ENCODE measurements at places on chromosomes 5 and 9. TPM values are rescaled to one million over a fixed set of nuclear protein-coding genes. Genes with fewer than 3 reads are reported as not detected.

IL7R gene
- total RNA-seq = 1.6 TPM

SH3RF2 gene
- total RNA-seq = 16.3 TPM

HAND1 gene
- not detected for total RNA-seq

ZNF879 gene
- total RNA-seq = 2.4 TPM

CD72 gene
- total RNA-seq = 0.51 TPM

NIPAL4 gene
- 5.6 TPM for total RNA-seq

GPSM1 gene
- 28.2 TPM for total RNA-seq

PTPDC1 gene
- 5.4 TPM for total RNA-seq

SAXO1 gene
- total RNA-seq = not detected

QRFP gene
- total RNA-seq = not detected

COL23A1 gene
- not detected for total RNA-seq

ALDH1A1 gene
- total RNA-seq = 0.87 TPM

BTNL8 gene
- total RNA-seq = not detected

SPATA6L gene
- total RNA-seq = 1.7 TPM

SPATA31A3 gene
- not detected for total RNA-seq

AGXT2 gene
- total RNA-seq = not detected

CAMK4 gene
- 3.9 TPM for total RNA-seq

DNA sequence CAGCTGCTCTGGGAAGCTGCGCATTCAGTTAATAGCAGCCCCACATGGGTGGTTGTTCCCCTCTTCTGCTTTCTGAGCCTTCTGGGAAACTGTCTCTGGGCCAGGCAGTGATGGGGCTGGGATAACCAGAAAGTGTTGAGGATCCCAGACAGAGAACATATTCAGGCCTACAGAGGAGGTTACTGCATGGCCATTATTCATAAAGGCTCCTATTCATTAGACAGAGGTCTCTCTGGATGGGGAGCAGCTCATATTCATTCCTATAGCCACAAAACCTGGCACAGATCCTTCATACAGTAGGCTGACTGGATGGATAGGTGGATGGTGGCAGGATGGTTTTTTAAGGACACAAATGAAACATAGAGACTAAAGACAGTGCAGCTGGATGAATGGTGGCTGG is 76.3 kb downstream of the HSPA4 start:
- no peak for DNase-seq

- DNase-seq = no peak
Observed at GRCh38 chr9:2132484-2133082, 117.4 kb downstream of the SMARCA2 start.

- DNase-seq = no peak
Observed at GRCh38 chr5:41876678-41877077, 6.5 kb upstream of the OXCT1 start.

DNA sequence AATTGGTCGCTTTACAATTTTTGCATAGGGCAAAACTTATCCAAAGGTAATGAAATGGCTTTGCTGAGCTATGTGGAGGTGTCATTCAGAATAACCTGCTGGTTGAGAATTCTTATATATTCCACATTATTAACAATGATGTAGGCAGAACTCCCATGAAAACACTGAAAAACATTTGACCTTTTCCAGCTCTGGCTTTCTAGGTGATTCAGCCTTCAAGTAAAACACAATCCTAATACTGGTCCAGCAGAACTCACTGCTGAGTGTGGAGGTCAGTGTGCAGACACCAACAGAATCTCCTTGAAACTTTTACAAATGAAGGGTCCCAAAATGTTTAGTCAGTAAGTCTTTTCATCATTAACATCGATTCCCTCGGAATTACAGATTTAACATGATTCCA is 162.0 kb upstream of the EFNA5 start:
- DNase-seq = no peak

DNA sequence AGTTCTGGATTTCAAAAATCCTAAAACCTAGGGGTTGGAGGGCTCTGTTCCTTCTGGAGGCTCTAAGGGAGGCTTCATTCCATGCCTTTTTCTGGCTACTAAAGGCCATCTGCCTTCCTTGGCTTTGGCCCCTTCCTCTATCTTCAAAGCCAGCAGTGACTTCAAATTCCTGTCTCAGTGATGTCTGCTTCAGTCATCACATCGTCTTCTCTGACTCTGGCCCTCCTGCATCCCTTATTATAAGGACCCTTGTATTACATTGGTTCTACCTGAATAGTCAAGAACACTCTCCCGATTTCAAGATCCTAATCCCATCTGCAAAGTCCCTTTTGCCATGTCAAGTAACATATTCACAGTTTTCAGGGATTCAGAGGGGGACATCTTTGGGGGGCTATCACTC is 60.3 kb downstream of the GNA14 start:
- no peak for DNase-seq

DNA sequence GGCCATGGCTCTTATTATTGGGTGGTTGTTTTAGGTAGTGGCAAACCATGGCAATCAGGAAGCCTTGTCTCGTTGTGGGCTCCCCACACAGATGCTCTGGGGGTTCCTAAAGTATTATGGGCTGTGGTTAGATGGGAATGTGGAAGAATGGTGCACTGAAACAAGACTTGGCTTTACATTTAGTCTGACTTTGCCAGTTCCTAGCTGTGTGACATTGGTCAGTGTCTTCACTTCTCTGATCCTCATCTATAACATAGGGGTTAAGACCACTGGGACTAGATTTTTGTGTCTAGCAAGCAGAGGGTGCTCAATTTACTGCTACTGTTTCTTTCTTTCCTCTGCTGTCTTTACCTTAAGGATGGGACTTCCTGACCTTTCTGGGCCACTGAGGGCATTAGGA is 149.5 kb downstream of the HSPA4 start:
- DNase-seq = no peak

GRCh38 chr5:174533751-174534241 is 190.6 kb upstream of the MSX2 start:
- peak; percentile 45 for DNase-seq

DNA sequence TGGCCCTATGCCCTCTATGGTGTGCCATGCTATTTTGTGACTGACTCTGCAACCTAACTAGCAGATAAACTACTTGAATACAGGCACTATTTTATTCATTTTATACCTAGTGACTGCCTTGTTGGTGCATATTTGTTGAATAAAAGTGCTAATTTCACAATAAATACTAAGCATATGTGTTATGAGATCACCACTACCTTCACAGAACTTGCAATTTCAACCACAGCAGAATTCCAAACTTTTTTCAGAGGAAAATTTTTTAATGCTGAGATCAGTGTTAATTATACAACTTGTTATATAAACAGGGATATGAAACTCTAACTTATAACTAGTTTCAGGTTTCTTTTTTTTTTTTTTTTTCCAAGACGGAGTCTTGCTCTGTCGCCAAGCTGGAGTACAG is 94.8 kb downstream of the NR3C1 start:
- DNase-seq = no peak

DNA sequence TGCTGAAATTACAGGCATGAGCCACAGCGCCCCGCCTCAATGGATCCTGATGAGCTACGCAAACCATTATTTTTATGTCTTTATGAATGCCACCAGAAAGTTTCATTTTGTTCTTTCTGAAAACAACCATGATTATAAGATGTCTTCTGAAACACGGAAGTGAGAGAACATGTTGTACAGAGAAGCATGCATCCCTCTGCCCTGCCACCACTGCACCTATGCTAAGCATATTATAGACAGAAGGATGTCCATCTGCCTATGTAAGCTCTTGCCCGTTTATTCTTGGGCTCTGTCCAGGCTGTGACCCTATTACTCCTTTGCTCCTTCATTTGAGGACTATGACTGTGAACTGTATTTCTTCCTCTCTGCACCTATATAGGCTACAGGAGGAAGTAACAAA is 74.3 kb downstream of the GRAMD2B start:
- no peak for DNase-seq

GRCh38 chr5:132354381-132355139 is 14.9 kb upstream of the SLC22A5 start:
- no peak for DNase-seq

DNA sequence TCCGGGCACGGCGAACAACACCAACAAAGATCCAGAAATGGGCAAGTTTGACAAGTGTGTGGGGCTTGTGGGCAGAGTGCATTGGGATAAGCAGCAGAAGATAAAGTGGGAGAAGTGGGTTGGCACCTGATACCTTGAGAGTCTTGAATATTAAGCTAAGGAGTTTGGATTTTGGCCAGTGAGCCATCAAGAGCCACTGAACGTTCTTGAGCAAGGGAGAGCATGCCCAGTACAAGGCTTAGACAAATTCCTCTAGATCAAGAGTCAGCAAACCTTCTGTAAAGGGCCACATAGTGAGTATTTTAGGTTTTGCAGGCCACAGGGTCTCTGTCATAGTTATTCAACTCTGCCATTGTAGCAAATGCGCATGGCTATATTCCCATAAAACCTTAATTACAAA is 26.6 kb upstream of the TRMT10B start:
- DNase-seq = no peak

DNA sequence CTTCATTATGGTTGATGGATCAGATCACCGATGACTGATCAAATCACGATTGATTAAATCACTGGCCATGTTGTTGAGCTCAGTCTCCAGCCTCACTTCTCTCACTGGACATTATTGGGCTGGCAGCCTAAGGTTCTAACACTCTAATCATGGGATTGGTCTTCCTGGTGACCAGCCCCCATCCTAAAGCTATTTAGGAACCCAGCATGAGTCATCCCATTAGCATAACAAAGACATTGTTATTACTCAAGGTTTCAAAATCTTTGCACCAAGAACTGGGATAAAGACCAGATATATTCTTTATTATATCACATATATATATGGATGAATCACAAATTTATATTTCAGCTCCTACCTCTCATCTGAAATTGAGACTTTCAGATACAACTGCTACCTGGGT is 272.1 kb upstream of the IL12B start:
- no peak for DNase-seq

- no peak for DNase-seq
Observed at GRCh38 chr5:113188436-113188835, 211.8 kb downstream of the DCP2 start.

GRCh38 chr5:9268226-9268625 is 277.6 kb downstream of the SEMA5A start:
- no peak for DNase-seq

GRCh38 chr5:32692036-32692746 is 18.9 kb upstream of the NPR3 start:
- no peak for DNase-seq

- DNase-seq = no peak
Observed at GRCh38 chr5:36724467-36725332, 118.3 kb downstream of the SLC1A3 start.

GRCh38 chr5:176810081-176810597 is at the start of gene UNC5A:
UNC5A (plus strand) TSS chr5:176810559; CDS start chr5:176810751, 192 bp downstream.
- no peak for DNase-seq

DNA sequence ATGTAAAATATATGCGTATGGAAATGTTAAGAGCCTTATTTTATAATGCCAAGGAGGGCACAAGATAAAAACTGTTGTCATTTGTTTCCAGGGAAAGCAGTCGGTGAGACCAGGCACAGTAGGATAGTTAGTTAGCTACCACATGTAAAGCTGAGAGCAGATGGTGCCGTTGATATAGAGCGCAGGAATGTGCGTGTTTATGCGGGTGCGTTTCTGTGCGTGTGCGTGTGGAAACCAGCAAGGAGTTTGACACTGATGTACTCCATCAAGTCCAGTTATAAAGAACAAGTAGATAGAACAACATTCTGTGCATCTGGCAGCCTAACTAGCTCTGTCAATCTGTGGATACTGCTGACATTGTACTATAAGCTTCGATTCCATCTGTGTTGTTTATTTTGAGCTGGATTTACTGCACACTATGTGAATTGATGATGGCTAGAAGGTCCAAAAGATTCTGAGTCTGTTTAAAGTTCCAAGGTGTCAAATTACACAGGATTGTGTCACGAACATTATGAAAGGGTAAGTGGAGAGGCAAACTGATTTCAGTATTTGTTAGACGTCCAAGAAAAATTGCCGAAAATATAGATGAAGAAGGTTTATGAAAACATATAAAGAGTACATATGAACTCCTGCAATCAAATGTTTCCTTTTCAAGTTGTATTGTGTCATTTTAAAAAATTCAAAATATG is 494.9 kb upstream of the MEF2C start:
- no peak for DNase-seq

GRCh38 chr5:137613554-137614265 is 114.6 kb upstream of the SPOCK1 start:
- no peak for DNase-seq

GRCh38 chr9:128150594-128151308 is 1.5 kb downstream of the LCN2 start:
- no peak for DNase-seq

GRCh38 chr5:148848393-148849031 is 22.1 kb downstream of the ADRB2 start:
- no peak for DNase-seq

GRCh38 chr5:91160714-91161285 is 222.3 kb downstream of the ARRDC3 start:
- no peak for DNase-seq

GRCh38 chr9:18985996-18986395 is 47.0 kb downstream of the SAXO1 start:
- DNase-seq = no peak

DNA sequence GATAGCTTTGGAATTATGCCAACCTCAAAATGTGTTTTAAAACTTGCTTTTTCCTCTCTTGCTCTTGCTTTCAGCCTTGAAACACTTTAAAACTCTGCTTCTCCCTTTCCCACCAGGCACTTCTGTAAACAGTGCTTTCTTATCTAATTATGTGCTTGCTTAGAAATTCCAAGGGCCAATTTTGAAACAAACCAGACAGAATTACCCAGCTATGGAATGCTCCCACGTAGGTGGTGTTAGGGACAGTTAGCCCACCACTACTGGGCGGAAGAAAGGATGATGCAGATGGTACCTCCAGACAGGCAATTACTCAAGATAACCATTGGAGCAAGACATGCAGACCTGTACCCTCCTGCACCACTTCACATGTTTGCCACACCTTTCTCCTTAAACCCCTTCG is 523.0 kb upstream of the PTPRD start:
- DNase-seq = no peak

GRCh38 chr5:72170101-72170500 is 62.8 kb downstream of the MAP1B start:
- no peak for DNase-seq

DNA sequence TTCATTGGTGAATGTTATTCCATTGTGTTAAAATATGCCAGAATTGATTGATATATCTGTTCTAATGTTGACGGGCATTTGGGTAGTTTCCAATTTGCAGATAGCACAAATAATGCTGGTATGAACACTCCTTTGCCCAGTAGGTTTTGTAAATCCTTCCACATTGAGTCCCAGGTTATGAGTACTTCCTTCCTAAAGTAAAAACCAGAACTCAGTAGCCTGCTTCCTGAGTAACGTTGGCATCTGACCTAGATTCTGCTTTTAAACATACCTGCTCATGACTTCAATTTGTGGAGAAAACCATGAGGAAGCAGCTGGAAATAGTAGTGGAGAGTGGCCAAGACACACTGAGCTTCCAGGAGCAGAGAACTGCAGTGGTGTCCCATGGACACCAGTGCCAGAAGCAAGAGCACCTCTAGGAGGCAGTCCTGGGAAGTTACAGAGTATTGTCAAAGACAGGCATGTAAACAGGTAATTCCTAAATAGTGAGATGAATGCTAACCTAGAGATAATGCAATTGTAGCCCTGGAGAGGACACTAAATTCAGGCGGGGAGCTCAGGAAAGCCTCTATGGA is 24.3 kb upstream of the RASGRF2 start:
- no peak for DNase-seq
